ENCODE measurements at places on chromosomes 5 and 9. TPM values are rescaled to one million over a fixed set of nuclear protein-coding genes. Genes with fewer than 3 reads are reported as not detected.

DNA sequence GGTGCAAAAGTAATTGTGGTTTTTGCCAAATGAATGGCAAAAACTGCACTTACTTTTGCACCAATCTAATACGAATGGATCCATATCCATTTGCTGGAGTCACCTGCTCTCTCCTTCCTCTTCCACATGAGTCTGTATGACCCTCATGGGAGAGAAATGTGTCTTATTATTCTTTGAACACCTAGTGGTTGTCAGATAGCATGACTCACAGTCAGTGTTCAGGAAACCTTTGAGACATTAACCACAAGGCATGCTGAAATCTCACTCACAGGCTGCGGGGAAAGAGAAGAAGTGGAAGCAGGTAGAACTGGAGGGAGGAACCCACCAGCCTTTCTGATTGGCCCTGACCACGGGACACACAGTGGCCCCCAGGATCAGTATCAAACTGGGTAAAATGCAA, 222.8 kb upstream of the KLF4 start:
- no peak overlapping the region for H3K27ac ChIP-seq
- no peak for DNase-seq
- peaks cover 24% of the 10 kb centered on the region for H3K27me3 ChIP-seq
- no peaks in the 10 kb centered on the region for H3K4me1 ChIP-seq
- H3K36me3 ChIP-seq, result no peaks in the 10 kb centered on the region

Gene CHD1
- 59.5 TPM for total RNA-seq

Gene FREM1
- total RNA-seq, result 8.4 TPM

Gene PAEP
- not detected for total RNA-seq

- no peak overlapping the region for H3K4me3 ChIP-seq
- no peak overlapping the region for H3K27ac ChIP-seq
- H3K4me1 ChIP-seq, result no peaks in the 10 kb centered on the region
- H3K36me3 ChIP-seq, result no peaks in the 10 kb centered on the region
Observed at GRCh38 chr9:17491780-17492179, 87.1 kb upstream of the SH3GL2 start.

- H3K4me3 ChIP-seq, result no peak overlapping the region
- H3K27me3 ChIP-seq, result no peaks in the 10 kb centered on the region
- H3K4me1 ChIP-seq, result no peaks in the 10 kb centered on the region
- H3K27ac ChIP-seq, result no peak overlapping the region
- DNase-seq, result no peak
Observed at GRCh38 chr5:44691802-44692201, 116.9 kb upstream of the MRPS30 start.

DNA sequence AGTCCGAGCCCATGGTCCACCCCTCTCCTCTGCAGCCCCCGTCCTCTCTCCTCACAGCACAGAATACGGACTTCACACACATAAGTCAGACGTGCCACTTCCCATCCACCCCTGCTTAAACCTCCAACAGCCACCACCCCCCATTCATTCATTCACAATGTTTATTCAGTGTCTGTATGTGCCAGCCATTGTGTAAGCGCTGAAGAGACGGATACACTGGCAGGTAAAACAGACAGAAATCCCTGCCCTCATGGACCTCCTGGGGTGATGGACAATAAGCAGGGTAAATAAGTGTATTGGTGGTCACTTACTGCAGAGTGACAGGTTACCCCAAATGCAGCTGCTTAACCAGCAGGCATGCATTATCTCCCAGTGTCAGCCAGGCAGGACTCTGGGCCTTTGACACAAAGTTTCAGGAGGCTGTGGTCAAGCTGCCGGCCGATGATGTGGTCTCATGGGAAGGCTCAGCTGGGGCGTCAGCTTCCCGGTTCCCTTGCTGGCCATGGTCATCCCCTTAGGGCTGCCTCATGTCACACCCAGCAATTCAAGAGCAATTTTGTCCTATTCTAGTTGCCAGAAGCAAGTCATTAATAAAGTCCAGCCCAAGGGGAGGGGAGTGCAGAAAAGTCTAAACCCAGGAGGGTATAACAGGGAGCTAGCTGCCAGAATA, 1.8 kb upstream of the PAXX start:
- H3K4me3 ChIP-seq, result no peak overlapping the region
- H3K27ac ChIP-seq, result no peak overlapping the region
- H3K36me3 ChIP-seq, result peaks cover 9% of the 10 kb centered on the region
- no peaks in the 10 kb centered on the region for H3K27me3 ChIP-seq
- no peak for DNase-seq

- H3K4me1 ChIP-seq, result no peaks in the 10 kb centered on the region
- no peak overlapping the region for H3K4me3 ChIP-seq
- H3K36me3 ChIP-seq, result no peaks in the 10 kb centered on the region
- H3K27ac ChIP-seq, result no peak overlapping the region
- DNase-seq, result no peak
Observed at GRCh38 chr5:98840946-98841345, 67.5 kb downstream of the RGMB start.

DNA sequence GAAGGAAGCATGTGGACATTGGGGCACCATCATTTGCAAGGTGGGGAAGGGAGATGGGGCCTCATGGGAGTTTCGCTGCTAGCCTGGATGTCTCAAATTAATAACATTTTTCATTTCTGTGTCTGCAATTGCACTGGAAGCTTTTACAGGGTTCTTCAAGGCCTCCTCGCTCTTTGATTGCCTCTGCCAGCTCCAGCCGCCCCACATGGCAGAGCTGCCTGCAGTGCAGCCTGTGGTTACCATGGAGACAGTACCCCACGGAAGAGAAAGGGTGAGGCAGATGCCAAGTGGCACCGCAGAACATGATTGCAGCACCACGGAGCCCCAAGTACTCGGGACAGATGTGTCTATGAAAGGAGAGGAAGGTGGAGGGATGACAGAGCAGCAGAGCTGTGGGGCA, 25.4 kb downstream of the CTNND2 start:
- no peaks in the 10 kb centered on the region for H3K27me3 ChIP-seq
- H3K4me1 ChIP-seq, result no peaks in the 10 kb centered on the region
- no peak overlapping the region for H3K4me3 ChIP-seq
- peak overlapping the region; percentile 44 for H3K27ac ChIP-seq
- no peak for DNase-seq

- no peak overlapping the region for H3K27ac ChIP-seq
- DNase-seq, result no peak
- H3K36me3 ChIP-seq, result no peaks in the 10 kb centered on the region
- H3K4me3 ChIP-seq, result no peak overlapping the region
Observed at GRCh38 chr9:108224716-108225115, 631.1 kb downstream of the ACTL7B start.

Gene ZNF879
- total RNA-seq, result 6.0 TPM

Gene RPP25L
- total RNA-seq, result 19.3 TPM

DNA sequence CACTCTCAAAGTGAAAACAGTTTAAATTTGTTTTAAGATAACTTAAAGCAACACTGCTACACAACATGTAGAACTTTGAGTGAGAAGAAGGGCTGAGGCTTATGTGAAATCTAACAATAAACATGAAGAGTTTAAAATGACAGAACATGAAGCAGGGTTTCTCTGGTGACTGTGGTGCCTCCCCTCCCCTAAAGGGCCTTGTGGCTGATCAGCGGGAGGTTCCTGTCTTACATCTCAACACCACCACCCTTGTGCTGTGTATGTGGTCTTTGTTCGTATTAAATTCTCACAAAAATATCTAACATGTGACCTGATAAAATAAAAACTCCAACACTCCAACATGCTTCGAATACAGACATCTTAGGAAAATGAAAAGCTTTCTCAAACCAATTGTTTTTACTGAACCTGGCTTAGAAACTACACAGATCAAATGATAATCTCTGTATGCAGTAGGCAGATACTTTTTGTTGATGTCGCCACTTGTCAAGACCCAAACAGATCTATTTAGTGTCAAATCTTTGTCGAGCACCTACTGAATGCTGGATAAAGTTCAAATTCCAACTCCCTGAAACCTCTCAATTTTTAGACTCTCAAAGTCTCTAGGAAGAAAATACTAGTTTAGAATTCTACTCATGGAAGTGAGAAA, 9.9 kb upstream of the IQGAP2 start:
- no peaks in the 10 kb centered on the region for H3K36me3 ChIP-seq
- no peak for DNase-seq
- no peak overlapping the region for H3K4me3 ChIP-seq
- H3K27ac ChIP-seq, result no peak overlapping the region

DNA sequence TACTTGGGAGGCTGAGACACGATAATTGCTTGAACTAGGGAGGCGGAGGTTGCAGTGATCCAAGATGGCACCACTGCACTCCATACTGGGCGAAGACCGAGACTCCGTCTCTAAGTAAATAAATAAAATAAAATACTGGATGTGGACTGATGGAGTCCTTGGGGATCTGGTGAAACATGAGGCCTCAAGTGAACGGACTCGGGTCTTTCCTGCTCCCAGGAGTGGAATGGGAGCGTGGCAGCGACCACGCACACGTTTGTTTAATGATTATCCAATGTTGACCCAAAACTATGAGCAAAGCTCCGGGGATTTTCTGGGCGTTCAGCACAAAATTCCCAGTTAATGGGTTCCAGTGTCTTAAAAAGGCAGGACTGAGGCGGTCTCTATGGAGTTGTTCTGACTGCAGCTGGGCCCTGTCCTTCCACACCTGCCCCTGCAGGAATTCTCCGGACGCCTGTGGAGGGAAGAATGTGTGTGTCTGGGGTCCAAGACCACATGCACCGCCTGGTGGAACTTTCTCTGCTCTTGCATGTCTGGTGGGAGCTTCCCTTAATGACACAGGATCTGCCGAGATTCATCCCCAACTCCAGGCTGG, 26.6 kb downstream of the NEK6 start:
- no peak overlapping the region for H3K4me3 ChIP-seq
- DNase-seq, result no peak
- peaks cover 1% of the 10 kb centered on the region for H3K36me3 ChIP-seq
- H3K27ac ChIP-seq, result no peak overlapping the region
- no peaks in the 10 kb centered on the region for H3K27me3 ChIP-seq
- H3K4me1 ChIP-seq, result no peaks in the 10 kb centered on the region

DNA sequence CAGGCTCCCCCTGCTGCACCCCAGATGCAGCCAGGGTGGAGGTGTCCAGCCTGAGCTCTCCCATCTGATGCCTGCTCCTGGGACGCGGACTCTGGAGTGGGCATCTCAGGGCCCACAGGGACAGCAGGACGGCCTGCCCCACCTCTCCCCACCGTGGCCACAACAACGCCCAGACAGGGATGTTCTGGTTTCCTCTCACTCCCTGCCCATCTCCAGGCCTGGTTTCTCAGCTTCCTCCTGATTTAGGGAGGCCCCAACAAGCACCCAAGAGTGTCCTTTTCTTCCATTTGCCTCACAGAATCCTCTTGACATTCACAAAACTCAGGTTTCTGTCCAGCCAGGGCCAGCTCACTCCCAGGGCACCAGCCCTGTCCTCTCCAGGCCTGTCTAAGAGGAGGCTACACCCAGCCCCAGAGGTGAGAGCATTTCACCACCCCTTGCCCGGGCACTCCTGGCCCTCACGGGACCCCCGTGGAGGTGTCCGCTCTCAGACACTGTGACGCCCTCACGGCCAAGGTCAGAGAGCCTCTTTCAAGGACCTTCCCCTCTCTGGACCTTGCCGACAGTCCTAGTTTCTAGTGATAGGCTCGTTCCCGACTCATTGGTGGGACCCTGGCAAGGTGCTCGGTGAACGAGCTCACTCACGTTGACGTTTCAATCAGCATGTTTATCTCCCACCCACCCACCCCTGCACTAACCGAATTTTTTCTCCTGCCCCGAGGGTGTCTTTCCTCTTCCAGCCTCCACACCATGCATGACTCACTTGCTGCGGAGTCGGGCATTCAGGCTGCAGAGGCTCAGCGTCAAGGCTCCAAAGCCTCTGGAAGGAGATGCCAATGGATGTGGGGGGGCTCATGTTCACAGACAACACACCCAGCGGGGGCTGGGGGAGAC, 62.0 kb upstream of the UNC5A start:
- H3K27ac ChIP-seq, result no peak overlapping the region
- no peaks in the 10 kb centered on the region for H3K36me3 ChIP-seq
- peak; percentile 36 for DNase-seq
- H3K27me3 ChIP-seq, result peaks cover 17% of the 10 kb centered on the region

Gene C5
- 59.5 TPM for total RNA-seq

Gene S1PR3
- 86.8 TPM for total RNA-seq

Gene DPYSL3
- 76.3 TPM for total RNA-seq

GRCh38 chr5:95927927-95928723, 33.5 kb downstream of the ELL2 start:
- DNase-seq, result no peak
- no peak overlapping the region for H3K27ac ChIP-seq
- no peaks in the 10 kb centered on the region for H3K4me1 ChIP-seq
- no peak overlapping the region for H3K4me3 ChIP-seq

GRCh38 chr9:121698627-121699570, 47.5 kb downstream of the DAB2IP start:
- peaks cover 6% of the 10 kb centered on the region for H3K36me3 ChIP-seq
- no peak overlapping the region for H3K27ac ChIP-seq
- H3K27me3 ChIP-seq, result no peaks in the 10 kb centered on the region
- peak overlapping the region; percentile 77 for H3K4me3 ChIP-seq

Gene LCN9
- 10.4 TPM for total RNA-seq

All from endodermal cell (in vitro differentiated cells).